ENCODE measurements at places on chromosomes 4 and X.

DNA sequence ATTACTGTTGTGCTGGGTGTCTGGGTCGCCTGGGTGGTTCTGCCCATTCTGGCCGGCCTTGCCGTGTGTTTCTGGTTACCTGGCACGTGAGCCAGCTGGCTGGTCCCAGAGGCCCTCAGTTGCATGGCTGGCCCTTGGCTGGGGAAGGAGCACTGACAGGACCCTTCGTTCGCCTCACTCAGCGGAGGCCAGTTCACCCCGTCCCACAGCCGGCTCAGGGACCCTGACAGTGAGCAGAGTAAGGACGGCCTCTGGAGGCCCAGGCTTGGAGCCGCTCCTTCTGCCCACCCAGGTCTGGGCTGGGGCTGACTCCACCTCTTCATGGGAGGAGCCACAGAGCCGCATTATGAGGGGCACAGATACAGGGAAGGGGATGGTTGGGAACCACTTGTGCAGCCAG is 20.3 kb upstream of the HGFAC start:
- DNase-seq = no peak

DNA sequence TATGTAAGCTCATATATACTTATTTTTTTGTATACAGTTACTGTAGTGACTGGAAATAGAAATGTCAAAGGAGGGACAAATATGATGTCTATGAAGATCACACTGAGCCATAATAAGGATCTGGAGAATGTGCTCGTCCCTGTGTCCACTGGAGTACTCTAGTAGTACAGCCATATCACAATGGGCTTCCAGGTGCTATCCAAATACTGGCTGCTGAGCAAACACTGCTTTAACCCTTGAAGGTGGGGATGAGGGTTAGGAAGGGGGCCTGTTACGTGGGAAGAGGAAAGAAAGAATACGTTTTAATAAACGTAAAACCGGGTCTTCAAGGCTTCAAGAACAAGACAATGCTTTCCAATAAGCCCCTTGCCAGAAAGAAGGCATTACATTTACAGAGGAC is 29.8 kb upstream of the TMEM150C start:
- DNase-seq = no peak

DNA sequence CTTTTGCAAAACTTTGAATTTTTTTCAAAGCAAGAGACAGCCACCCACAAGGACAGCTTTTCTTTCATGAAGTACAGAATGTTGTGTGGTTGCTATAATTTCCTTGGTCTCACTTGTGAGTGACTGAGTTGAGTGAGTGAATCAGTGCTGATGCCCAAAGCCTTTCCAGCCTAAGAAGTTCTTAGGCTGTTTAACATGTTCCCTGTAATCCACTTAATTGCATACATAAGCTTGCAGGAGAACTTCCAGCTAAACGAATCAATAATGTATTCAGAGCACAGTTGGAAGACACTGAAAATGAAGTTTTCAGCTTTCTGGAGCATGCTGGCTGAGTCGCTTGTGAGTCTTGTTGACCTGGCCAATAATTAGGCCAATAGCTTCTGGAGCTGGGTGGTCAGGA is 42.0 kb upstream of the GK2 start:
- DNase-seq = no peak

- DNase-seq = no peak
Measured at GRCh38 chrX:8034058-8034457, 106.8 kb upstream of the PNPLA4 start.

GRCh38 chrX:136635235-136635634 is 12.7 kb upstream of the CD40LG start:
- no peak for DNase-seq

DNA sequence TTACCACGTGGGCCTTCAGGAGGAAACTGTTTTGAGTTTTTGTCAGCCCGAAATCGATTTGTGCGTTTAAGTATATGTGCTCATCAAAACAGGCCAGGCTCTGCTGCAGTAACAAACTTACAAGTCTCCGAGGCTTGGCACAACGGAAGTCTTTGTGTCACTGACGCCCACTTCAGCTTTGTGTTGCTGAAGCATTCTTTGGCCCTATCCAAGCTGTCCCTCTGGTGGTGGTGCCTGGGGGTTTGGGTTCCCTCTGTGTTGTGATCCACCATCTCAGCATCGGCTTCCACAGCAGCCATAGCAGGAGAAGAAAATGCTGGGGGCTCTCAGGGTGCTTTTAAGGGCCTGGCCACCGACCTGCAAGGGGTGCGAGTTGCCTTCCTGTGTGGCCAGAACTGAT is 176.4 kb downstream of the PTTG2 start:
- no peak for DNase-seq

DNA sequence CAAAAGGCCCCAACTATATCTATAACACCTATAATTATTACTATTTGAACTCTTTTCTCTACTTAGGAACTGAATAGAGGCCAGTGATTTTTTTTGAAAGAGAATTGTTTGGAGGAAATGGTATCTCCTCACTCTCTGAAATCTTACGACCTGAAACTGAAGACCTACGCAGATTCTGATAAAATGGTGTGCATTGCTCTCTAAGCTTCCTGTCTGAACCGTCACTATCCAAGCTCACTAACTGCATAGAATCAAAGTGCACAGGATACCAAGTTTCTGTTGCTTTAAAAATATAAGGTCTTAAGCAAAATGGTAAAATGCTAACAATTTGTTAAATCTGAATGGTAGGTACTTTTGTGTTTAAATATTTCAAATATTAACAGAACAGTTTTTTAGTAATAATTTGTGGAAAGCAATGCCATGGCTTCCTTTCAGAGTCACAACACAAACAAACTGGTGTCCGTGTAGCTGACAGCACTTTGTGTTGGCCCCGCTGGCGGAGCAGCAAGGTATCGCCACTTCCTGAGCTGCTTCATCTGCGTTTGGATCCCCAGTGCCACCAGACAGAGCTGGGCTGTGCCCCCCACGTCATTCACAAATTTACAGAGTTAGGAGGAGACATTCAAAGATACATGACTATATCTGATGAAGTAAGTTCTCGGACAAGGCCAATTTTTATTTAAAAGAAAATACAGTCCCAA is 313.9 kb downstream of the FBXW7 start:
- no peak for DNase-seq

DNA sequence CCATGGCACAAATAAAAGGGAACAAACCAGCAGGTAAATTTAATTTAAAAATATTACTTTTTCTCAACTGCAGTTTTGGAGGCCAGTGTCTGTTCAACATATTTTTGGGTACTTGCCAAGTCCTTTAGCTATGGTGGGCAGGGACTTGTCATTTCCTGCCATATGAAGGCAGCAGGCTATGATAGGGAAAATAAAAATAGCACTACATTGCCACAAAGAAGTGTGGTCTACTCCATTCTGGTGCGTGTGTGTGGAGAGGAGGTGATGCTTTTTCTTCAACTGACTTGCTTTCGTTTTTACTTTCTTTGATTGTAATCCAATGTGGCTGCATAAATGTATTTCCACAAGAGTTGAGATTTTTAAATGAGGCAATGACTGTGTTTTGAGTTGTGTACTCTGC is 17.2 kb downstream of the GPR174 start:
- DNase-seq = no peak

- DNase-seq = no peak
Measured at GRCh38 chr4:14862891-14863290, 139.4 kb upstream of the CPEB2 start.

- no peak for DNase-seq
Measured at GRCh38 chr4:86014599-86014998, 345.3 kb downstream of the MAPK10 start.

DNA sequence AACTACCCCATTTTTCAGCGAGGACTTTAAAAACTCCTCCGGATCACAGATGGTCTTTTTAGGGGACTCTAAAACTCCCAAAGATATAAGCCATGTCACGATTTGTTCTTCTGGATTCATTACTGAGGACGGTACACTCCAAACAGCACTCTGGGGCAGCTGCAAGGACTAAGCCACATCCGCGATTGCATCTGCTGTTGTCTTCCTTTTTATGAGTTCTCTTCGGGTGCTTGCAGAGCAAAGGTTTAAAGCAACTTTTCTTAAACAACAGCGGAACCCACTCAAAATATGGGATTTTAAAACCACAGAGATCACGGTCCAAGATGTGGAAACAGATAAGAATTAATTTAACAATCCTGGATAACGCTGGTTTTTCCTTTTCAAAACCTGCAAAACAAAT is at the start of gene ARHGEF6:
Gene ARHGEF6 (minus strand): TSS at position 170 of the 400 bp plus-strand sequence. CDS start 50 bp downstream, at position 120.
- no peak for DNase-seq

DNA sequence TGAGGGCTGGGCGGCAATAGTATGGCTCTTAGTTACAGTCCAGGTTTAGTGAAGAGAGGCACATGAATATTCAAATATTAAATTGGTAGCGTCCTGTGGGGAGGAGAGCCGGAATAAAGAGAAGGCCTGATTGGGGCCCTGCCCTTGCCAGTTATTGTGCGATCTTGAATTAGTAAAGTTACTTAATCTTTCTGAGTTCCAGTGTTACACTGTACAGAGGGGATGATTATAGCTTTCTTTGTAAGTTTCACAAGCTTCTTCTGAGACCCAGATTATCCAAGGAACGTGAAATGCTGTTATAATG is 1.2 kb downstream of the METAP1 start:
- DNase-seq = no peak

DNA sequence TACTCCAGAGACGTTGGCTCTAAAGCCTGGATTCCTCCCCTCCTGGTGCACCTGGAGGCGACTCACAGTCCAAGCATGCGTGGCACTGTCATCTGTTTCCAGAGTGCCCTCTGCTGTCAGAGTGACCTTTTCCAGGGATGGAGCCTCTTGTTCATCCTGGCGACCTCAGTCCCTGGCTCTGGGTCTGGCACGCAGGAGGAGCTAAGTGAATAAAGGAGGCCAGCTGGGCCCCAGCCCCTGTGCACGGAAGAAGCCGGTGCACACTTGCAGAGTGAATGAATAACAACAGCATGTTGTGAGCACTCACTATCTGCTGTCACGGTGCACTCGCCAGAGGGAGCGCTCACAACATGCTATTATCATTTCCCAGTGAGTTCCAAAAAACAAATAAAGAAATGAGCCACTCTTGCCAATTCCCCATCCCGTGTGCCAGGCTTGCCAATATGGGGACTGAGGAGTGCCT is 27.8 kb upstream of the PSAPL1 start:
- no peak for DNase-seq

DNA sequence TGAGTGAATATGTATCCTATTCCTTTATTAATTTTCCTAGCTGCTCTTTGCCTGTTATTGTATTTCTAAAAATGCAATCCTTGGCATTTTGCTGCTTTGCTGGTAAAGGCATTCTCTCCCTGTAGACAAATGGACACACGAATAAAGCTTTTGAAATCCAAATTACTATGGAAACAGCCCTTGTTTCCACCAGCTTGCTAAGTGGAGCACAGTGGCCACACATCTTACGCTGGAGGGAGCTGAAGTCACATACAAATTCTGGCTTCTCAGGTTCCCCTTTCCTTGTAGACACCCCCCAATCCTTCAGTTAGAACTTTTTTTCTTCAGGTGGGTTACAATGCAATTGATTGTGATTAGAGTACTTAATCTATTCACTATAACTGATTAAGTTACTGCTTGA is 66.2 kb downstream of the AGA start:
- no peak for DNase-seq

GRCh38 chr4:129581305-129581704 is 485.4 kb downstream of the C4orf33 start:
- DNase-seq = no peak

GRCh38 chr4:857461-857860 is 31.5 kb upstream of the CPLX1 start:
- no peak for DNase-seq

GRCh38 chr4:4519297-4519894 is 22.5 kb downstream of the STX18 start:
- no peak for DNase-seq

- no peak for DNase-seq
Measured at GRCh38 chr4:187619319-187619718, 376.3 kb upstream of the ZFP42 start.

GRCh38 chr4:155946486-155946885 is 7.2 kb downstream of the CTSO start:
- DNase-seq = no peak

DNA sequence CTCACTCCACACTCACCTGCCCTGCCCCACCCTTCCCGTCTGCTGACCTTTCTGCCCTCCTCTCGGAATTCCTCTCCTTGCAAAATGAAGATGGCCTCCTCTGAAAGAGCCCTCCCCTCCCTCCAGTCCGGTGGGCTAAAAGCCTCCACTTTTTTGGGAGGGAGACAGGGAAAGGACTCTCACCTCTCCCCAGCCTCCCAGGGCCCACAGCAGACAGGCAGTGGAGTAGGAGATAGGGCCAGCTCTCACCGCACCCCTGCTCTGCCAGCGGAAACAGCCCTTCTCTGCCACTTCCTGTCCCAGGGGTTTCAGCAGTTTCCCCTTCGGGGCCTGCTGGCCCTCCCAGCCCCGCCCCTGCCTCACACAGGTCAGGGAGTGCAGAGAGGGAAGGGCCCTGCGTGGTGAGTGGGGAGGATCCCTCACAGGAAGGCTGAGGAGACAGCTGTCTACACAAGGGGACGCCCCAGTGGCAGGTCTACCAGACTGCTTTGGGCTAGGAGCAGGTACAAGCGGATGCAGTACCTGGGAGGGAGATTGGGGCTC is 18.2 kb downstream of the ELF4 start:
- peak; percentile 85 for DNase-seq

GRCh38 chrX:105477351-105477750 is 256.9 kb upstream of the TEX13A start:
- no peak for DNase-seq

DNA sequence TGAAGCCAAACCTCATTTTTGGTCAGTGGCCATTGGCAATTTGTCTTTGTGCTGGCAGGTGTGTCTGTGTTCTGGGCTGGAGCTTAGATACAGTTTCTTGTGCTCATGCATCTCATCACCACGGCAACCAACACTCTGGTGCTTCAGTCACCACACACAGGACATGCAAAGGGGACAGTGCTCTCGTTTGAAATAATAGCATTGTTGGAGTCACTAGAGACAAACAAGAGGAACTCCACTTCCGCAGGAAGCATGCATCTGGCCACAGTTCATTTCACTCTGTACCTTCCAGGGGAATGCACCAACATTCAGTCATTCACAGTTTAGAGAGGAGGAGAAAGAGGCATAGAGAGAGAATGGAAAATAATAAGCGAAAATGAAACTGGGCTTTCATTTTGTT is 267.4 kb downstream of the ANK2 start:
- no peak for DNase-seq

GRCh38 chr4:86500527-86500926 is 93.6 kb upstream of the PTPN13 start:
- DNase-seq = no peak

- DNase-seq = no peak
Measured at GRCh38 chr4:16183604-16184003, 42.7 kb downstream of the TAPT1 start.

GRCh38 chr4:37981844-37982720 is 21.9 kb downstream of the PTTG2 start:
- no peak for DNase-seq

- DNase-seq = no peak
Measured at GRCh38 chrX:151825007-151825406, 87.7 kb upstream of the MAGEA4 start.

DNA sequence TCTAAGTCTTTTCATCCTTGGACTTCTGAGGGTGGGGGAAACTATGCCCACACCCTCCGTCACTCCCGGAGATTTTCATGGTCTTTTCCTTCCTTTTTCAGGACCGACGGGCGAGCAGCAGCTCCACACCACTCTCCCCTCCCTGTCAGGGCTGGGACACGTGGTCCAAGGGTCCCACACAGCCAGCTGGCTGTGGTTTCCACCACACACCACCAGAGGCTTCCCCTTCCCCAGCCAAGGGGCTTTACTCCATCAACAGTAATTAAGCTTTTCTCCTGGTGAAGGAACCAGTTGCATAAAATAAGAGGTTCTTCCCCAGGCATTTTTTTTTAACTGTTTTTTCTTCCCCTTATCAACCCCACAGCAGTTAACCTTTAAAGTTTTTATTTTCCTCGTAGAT is 453.9 kb downstream of the GPAT3 start:
- DNase-seq = no peak

- no peak for DNase-seq
Measured at GRCh38 chr4:114302472-114302871, 296.1 kb upstream of the UGT8 start.

Measured in CMK (cell line).